ENCODE measurements at places on chromosomes 6 and 20.
A peak's percentile ranks its signal among the peaks of the same experiment; 100 is the strongest.

DNA sequence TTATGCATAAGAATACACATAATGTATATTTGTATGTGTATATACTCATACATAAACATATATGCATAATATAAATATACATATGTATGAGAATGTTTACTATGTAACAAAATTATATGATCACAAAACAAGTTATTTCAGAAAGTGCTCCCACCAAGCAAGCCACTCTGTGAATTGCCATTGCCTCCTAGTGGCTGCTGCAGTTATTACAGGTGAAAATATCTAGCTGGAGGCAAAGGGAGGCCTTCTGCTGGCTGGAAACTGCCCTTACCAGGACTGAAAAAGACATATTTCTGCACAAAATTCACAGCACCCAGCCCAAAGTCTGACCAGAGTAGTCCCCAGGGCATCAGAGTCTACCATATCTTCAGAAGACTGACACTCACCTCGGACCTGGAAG lies 14.4 kb upstream of the ADAM33 start:
- DNase-seq = no peak

- DNase-seq = no peak
Observed at GRCh38 chr6:152148412-152148811, 340.9 kb downstream of the ESR1 start.

DNA sequence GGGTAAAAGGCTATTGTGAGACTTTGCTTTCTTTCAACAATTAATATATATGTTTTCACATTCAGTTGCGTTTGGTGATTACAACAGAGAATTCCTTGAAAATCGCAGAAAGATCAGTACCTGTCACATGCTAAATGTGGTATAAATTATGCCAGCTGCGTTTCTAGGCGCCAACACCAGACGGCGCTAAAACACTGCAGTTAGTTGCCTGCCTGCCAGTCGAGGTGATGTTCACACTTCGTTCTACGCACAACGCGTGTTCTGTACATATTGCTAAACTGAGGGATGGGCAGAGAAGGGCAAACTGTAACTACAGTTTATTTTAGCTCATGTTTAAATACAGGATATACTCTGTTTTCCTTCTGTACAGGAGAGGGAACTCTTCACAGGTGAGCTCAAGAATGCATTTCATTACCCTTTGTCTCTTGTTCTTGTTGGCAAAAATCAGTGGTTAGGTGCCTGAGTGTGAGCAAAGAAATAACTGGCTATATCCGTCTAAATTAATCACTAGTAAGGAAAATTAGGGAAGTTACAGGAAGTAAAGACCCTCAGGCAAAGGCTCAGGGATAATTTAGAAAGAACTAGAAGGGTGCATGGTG lies 100.1 kb upstream of the RGS17 start:
- peak; percentile 63 for DNase-seq

- DNase-seq = no peak
Observed at GRCh38 chr6:134495203-134495889, 177.4 kb upstream of the SGK1 start.

DNA sequence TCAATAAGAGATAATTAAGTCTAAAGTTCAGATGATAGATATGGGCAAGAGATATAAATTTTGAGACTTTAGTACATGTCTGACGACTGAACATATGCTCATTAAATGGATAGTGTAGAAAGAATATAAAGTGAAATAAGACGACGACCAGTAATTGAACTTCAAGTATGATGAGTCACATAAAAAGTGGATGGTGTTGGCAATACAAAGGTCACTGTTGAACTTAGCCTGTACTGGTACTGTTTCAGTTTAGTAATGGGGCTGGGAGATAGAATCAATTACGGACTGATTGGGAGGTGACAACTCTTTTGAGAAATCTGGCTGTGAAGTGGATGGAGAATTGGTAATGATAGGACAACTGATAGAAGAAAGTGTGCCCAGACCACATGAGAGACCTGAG lies 68.1 kb downstream of the IBTK start:
- DNase-seq = no peak

- DNase-seq = peak; percentile 89
Observed at GRCh38 chr20:49323622-49324238, 45.9 kb upstream of the ZNFX1 start.

DNA sequence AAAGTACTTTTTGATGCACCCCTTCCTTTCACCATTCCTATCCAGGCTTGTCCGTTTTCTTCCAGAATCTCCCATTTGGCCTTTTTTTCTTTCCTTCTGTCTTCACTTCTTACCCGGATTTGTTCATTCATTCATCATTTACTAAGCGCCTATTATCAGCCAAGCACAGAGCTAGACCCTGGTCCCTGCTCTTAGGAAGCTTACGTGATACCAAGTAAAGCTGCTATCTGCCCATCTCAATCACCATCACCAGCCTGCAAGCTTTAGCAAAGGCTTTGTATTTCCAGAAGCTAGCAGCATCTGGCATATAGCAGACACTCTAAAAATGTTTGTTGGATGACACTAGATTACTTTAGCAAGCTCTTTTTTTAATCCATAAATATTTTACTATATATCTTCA lies 4.8 kb downstream of the NDRG3 start:
- DNase-seq = no peak

GRCh38 chr6:131917318-131917717 lies 33.9 kb downstream of the CCN2 start:
- DNase-seq = no peak

GRCh38 chr6:135576055-135576454 lies 78.5 kb upstream of the AHI1 start:
- DNase-seq = peak; percentile 49

Measured in fibroblast of pulmonary artery (primary cell).